Aorta (tissue), 5 donors: ENCODE measurements at places on chromosomes 5 and 9. TPM values are rescaled to one million over a fixed set of nuclear protein-coding genes. Genes with fewer than 3 reads are reported as not detected.

DNA sequence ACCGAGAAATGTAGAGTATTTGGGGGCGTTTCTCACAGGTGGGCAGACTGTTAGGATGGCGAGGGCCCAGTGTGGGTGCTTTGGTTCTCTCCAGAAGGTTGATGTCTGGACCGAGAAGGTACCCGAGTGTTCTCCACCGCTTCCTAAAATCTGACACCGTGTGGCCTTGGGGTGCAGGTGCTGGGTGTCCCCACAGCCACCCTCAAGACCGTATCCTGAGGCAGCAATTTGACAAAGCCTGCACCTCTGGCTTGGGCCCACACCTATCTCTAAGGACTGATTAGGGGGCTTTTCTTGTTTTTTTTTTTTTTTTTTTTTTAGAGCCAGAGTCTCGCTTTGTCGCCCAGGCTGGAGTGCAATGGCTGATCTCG is 1.3 kb downstream of the PPP1R26 start:
- DNase-seq = no peak

DNA sequence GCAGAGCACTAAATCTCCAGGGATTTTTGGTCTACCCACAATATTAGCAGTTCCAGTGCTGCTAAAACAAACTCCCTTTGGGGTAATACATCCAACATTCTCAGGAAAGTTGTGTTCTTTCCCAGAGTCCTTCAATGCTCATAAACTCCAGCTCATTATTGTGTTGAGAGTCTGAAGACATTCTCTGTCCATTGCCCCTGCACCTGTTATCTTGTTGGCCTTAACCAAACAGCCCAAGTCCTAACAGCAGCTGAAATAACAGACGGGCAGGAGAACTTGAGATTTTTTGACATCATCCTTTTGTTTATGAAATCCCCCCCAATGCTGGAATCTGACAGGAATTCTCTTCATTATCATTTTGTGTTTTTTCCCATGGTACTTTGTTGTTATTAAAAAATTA is 110.8 kb downstream of the PAPPA start:
- no peak for DNase-seq

DNA sequence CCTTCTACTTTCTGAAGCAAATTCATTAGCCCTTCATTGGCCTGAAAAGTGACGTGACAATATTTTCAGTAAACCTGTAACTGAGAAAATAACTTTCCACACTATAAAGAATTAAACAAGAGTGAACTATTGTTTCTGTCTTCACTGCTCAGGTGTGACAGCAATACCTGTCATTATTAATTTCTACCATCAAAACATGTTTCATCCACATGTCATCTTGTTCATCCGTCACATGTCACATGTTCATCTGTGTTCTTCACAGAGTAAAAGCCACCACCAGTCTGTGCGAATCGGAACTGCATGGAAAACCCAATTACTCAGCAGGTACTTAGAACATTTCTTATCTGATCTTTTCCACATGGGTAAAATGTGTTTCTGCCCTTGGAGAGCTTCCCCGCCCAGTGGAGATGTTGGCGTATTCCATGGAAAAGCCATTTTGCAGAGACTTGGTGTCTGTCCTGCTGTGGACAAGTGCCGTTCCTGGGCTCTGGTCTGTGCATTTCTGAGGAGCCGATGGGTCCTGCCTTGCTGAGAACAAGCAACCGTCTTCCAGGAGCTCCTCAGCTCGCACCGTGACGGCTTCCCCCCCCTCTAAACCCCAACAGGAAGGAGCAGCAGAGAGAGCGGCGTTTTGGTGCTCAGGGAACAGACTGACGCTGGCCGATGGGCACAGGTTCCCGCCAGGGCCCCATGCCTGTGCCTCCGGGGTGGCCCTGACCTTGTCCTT is 10.6 kb upstream of the EXOC3 start:
- peak; percentile 28 for DNase-seq

- no peak for DNase-seq
Measured at GRCh38 chr9:94779031-94779430, 52.5 kb downstream of the AOPEP start.

DNA sequence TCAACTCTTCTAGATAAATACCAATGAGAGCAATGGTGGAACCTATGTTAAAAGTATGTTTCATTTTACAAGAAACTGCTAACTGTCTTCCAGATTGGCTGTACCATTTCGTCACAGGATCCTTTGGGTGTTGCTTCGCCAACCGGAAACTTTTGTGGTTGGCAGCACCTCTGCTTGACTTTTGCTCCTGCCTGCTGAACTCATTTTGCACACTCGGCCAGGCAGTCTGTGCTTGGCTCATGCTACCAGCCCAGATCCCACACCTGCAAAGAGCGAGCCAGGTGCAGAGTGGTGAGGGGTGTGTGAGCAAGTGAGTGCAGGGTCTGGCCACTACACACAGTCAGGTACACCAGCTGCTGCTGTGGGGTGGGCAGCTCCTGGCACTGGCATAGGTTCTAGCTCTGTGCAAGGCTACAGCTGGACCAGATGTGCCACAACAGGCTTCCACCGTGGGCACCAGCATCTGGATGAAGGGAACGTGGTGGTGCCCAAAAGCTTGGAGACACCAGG is 422.3 kb downstream of the PRR16 start:
- DNase-seq = no peak

DNA sequence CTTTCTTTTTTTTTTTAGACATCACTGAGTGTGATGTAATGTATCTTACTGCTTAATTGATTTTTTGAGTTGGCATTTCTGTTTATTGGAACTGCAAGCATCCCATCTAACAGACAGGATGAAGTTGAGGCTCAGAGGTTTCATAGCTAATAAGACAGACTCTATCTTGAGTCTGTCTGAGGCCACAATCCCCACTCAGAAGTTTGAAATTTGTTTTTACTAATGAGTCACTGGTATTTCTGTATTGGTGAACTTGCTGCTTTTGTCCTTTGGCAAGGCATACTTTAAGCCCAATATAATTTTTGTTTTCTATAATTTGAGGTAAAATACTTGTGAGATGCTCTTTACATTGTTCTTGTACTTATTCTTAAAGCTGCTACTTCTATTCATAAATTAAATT is 491.2 kb downstream of the PSAT1 start:
- no peak for DNase-seq

DNA sequence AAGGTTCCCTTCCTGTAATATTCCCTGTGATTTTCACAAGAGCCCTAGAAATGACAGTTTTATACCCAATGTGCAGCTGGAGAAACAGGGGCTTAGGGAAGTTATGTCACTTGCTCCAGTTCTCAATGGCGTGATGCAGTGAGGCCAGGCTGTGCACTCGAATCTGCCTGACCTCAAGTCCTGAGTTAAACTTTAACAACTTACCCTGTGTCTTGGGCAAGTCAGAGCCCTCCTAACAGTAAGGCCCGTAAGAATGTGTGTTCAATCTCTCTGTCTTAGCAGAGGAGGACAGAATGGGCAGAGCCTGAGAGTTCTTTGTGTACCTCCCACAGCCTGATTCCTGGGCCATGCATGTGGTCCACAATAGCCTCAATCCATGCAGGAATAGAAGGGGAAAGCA is 181.1 kb downstream of the TRIM32 start:
- no peak for DNase-seq

GRCh38 chr5:141559461-141559860 is 59.3 kb downstream of the DIAPH1 start:
- no peak for DNase-seq

DNA sequence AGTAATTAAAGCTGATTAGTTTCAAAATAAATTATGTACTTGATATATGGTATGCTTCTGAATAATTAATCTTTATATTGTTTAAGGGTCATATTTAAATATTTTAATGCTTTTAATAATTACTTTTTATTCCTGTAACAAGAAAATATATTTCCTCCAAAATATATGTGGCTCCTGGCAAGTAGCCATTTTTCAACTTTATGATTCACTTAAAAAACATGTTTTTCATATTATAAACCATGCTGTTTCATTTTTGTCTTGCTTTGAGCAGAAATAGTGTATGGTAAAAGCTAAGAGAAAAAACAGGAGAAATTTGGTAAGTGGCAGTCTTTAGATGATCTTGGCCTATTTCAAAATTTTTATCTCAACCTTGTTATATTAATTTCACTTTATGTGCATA is 14.6 kb downstream of the SPATA9 start:
- DNase-seq = no peak

Gene FREM1
- 14.0 TPM for total RNA-seq

Gene PHYHD1
- total RNA-seq = 20.5 TPM

Gene ROR2
- 1.6 TPM for total RNA-seq

Gene HIGD2A
- 46.8 TPM for total RNA-seq
